Chondrocyte (in vitro differentiated cells): ENCODE measurements at places on chromosomes 6 and 20. TPM values are rescaled to one million over a fixed set of nuclear protein-coding genes. Genes with fewer than 3 reads are reported as not detected.

Gene LYRM4
- 18.0 to 23.9 TPM (median 23.3 TPM) in 3 replicates for total RNA-seq

Gene STX11
- total RNA-seq, result 1.6 to 3.1 TPM (median 2.9 TPM) in 3 replicates

DNA sequence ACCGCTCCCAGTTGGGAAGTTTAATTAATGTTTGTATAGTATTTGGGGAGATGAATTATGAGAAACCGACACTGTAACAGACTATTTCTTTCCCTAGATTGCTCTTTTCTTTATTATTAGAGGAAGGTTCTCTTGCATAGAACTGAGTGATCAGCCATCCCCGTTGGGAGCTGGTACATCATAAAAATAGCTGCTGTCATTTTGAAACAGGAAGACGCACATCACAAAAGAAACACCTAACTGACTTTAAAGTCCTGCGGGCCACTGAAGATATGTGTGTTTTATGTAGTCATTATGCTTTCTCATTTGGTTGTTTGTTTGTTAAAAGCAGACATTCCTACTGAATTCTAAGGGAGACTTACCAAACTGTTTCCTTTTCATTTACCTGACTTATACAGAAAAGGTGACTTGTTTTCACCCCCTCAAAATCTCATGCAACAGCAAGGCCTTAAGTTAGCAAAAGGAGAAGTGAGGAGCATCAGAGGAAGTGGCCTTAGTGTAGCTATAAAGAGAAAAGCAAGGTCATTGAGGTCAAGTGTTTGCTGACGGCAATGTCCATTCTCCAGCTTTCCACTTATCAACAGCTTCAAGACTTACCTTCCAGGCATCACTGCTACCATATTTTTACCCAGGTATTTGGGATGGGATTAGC is 91.0 kb downstream of the PKHD1 start:
- DNase-seq, result no peak

- no peak for DNase-seq
These were observed 91.3 kb upstream of the SLC35B3 start for GRCh38 chr6:8526624-8527023.

GRCh38 chr6:141513830-141514229 is 618.9 kb upstream of the GJE1 start:
- no peak for DNase-seq

DNA sequence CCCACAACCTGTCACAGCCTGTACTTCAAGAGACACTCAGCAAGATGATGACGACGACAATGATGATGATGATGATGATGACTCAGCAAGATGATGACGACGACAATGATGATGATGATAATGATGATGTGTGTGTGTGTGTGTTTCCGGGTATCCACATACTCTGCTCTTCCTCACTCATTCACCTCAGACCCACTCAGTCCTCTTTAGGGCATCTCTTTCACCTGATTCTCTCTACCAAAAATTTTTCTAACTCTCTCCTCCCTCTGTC is 1.2 kb upstream of the EIF6 start:
- DNase-seq, result no peak

GRCh38 chr6:78995946-78996345 is 82.1 kb downstream of the PHIP start:
- DNase-seq, result no peak
